ENCODE measurements at places on chromosomes 1 and 21. TPM values are rescaled to one million over a fixed set of nuclear protein-coding genes. Genes with fewer than 3 reads are reported as not detected.

GRCh38 chr1:13790290-13791030, 90.5 kb downstream of the PRDM2 start:
- no peak overlapping the region for H3K4me3 ChIP-seq
- no peak overlapping the region for H3K27ac ChIP-seq
- H3K36me3 ChIP-seq = peaks cover 7% of the 10 kb centered on the region
- no peaks in the 10 kb centered on the region for H3K27me3 ChIP-seq
- no peak for DNase-seq

DNA sequence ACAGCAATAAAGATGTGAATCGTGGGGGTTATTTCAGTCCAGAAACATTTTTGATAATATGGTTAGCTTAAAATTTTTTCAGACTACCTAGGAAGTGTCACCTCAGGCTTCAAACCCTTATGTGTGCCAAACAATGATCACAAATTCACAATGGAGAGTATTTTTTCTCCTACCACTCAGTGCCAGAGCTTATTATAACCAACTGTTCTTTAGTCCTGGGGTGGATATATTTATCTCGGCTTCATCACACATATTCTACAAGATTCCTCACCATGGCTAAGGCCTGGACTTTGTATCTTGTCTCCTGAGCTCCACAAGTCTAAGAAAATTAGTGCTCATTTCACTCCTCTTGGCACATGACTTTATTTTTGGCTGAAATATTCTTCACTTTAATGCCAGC, 629.1 kb downstream of the RWDD3 start:
- no peaks in the 10 kb centered on the region for H3K4me1 ChIP-seq
- no peak overlapping the region for H3K4me3 ChIP-seq
- H3K27ac ChIP-seq = no peak overlapping the region
- H3K27me3 ChIP-seq = no peaks in the 10 kb centered on the region

Gene FALEC
- not detected for polyA plus RNA-seq

DNA sequence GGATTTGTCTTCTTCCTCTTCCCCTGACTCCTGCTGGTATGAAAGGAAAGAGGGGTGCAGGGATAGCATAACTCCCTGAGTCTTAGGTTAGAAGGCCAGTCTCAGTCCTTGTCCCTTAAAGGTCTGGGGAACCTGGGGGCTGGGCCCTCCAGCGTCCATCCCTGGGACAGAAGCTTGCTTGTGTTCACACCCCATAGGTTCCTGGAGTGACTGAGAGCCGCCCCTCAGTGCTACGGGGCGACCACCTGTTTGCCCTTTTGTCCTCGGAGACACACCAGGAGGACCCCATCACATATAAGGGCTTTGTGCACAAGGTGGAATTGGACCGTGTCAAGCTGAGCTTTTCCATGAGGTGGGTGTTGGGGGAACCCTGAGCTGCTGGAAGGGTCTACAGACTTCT, 13.1 kb downstream of the RHOC start:
- DNase-seq = no peak
- no peak overlapping the region for H3K4me3 ChIP-seq
- H3K4me1 ChIP-seq = peaks cover 10% of the 10 kb centered on the region
- H3K27ac ChIP-seq = no peak overlapping the region
- H3K27me3 ChIP-seq = no peaks in the 10 kb centered on the region
- peaks cover 47% of the 10 kb centered on the region for H3K36me3 ChIP-seq

Gene OR2T33
- not detected for polyA plus RNA-seq

- H3K27ac ChIP-seq = no peak overlapping the region
- DNase-seq = no peak
- no peaks in the 10 kb centered on the region for H3K27me3 ChIP-seq
- H3K36me3 ChIP-seq = no peaks in the 10 kb centered on the region
Measured at GRCh38 chr1:160550572-160551034, 27.5 kb upstream of the SLAMF6 start.

Measured in kidney (tissue), 22 donors.